Posterior vena cava (tissue), 2 donors: ENCODE measurements at places on chromosomes 11 and 22. TPM values are rescaled to one million over a fixed set of nuclear protein-coding genes. Genes with fewer than 3 reads are reported as not detected.

DNAJB7 gene
- total RNA-seq = not detected

NLRP14 gene
- not detected for total RNA-seq

RGL4 gene
- 0.24 TPM for total RNA-seq

TMEM191C gene
- 0.51 TPM for total RNA-seq

DNA sequence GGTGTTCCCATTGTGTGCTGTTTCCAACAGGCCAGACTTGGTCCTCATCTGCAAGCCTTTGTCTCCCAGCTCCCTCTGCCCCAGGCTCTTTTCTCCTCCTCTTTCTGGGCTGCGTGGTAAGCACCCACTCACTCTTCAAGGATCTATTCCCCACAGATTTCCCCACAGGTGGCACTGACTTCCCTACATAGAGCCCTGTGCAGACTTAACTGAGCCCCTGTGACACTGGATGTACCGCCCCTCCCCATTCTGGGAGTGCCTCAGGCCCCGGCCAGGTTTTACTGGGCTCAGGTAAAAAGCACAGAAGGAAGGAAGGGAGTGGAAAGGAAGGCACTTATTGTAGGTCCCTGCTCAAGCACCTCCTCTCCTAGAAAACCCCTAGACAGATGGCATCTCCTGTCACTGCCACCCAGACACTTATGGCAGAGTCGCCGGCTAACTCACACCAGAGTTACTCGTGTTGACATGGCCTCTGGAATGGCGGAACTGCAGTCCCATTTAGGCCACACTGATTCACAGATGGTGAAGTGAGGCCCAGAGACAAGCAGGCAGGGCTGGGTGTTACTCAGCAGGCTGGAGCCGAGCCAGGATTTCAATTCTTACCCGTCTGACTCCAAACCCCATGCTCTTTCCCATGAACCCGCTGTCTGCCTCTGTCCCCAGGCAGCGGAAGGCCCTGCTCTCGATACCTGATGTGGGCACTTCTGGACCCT is 47.2 kb downstream of the LRRC32 start:
- DNase-seq = peak; percentile 76

DNA sequence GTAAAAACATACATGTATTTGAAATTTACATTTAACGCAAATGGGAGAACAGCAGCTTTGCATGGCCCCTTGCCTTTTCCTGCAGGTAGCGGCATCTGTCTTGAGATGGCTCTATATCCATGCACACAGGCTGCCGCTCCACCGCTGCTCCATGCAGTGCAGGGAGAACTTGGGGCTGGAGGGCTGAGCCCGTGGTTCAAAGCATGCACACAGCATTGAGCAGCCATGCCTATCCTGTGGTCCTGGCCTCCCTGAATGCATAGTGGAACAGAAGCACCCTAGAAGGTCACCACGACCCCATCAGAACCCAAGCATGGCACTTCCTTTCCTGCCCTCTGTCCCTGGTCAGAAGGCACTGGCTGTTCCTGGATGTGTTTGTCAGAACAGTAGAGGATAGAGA is 35.0 kb upstream of the TP53I11 start:
- no peak for DNase-seq

DNA sequence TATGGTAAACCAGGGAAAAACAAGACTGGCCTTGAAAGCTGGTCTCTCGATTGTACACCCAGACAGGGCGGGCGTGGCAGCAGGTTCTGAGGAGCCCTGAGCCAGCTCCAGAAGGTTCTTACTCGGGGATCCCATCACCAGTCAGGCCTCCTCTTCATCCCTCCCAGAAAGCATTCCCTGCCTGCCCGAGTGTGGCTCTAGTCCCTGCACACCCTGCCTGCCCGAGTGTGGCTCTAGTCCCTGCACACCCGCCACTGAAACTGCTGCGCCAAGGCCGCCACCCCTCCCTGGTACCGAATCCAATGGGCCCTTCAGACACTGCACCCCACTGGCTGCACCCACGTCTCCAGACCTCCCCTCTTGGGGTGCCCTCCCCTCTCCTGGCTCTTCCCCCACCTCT is 30.1 kb downstream of the KIAA0930 start:
- peak; percentile 78 for DNase-seq

GRCh38 chr11:10376061-10376460 is 71.2 kb downstream of the ADM start:
- no peak for DNase-seq

DNA sequence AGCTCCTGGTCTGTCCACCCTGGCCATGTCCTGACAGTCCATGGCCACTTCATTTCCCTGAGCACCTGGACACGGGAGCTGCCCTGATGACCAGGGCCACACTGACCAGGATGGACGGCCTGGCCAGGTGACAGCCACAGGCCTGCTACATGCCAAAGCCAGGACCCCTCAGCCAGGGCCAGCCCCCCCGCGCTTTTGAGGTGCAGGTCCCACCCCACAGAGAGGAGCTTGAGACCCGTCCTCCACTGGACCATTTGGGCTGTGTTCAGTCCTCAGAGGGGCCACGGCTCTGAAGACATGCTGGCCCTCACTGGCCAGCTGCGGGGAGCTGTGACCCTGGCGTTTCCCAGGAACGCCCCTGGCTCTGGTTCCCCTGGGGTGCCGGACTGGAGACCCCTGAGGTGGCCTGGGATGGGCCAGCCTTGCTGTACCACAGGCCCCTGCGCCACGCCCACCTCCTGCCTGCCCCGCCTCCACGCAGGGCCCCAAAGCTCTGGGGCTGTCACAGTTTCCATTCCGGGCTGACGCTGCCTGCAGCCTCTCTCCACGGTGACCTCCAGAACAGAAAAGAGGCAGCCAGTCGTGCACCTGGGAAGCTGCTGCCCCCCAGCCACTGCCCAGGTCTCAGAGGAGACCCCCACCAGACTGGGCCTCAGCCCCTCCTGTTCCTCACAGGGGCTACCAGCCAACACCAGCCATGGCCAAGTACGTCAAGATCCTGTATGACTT is 18.2 kb downstream of the EPS8L2 start:
- DNase-seq = no peak

DNA sequence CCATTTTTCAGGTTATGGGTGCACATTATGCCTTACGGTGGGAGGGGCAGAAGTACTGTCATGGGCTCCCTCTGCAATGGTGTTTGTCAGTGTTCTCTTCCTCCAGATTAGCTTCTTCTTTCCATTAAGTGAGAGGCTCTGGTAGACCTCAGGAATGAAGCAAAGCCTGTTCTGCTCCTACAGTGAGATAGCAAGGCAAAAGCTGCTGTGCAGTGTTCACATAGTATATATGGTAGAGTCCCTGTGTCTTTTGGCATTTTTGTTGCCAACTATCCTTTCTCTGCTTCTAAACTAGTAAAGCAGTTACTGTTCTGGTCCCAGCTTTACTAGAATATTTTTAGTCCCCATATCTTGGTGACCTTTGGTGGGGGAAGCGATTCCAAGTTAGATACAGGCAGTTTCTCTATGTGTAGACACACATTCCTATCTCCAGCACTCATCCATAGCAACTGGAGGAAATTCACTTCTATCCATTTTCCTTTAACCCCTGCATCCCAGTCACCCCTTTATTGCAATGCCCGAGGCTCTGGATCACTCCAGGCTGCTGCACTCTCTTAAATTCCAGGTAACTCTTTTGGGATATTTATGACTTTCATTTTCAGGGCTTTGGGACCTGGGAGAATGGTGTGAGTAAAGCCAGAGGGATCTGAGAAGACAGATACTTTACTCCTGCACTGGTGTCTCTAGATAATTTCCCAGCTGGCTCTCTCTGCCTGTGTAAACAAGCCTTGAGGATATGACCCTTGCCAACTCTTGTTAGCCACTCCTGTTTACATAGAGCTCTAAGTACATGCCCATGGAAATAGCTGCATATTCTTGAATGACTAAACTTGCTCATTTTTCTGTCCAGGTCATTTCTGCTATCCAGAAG is 3.9 kb upstream of the TRIM34 start:
- no peak for DNase-seq
